ENCODE measurements at places on chromosomes 2 and 18. TPM values are rescaled to one million over a fixed set of nuclear protein-coding genes. Genes with fewer than 3 reads are reported as not detected.

The LRP1B gene
- total RNA-seq: not detected

The SERPINB8 gene
- 8.5 TPM for total RNA-seq

DNA sequence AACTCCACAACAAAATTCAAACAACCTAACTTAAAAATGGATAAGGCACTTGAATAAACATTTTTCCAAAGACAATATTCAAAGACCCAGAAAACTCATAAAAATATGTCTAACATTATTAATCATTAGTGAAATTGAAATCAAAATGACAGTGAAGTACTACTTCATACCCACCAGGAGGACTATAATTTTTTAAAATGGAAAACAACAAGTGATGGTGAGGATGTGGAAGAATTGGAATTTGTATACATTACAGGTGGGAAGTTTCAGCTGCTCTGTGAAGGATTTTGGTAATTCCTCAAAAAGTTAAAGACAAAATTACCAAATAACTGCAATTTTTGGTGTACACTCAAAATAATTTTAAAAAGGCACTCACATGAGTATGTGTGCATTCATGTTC, 920.0 kb downstream of the TDRD15 start:
- no peak for DNase-seq

GRCh38 chr2:97885841-97886240, 109.9 kb downstream of the TMEM131 start:
- no peak for DNase-seq

Data from lung microvascular endothelial cell (primary cell).